NCI-H446 treated with DMSO at 0.1 percent for 48 hours (cell line): ENCODE measurements at places on chromosomes 4 and X.

DNA sequence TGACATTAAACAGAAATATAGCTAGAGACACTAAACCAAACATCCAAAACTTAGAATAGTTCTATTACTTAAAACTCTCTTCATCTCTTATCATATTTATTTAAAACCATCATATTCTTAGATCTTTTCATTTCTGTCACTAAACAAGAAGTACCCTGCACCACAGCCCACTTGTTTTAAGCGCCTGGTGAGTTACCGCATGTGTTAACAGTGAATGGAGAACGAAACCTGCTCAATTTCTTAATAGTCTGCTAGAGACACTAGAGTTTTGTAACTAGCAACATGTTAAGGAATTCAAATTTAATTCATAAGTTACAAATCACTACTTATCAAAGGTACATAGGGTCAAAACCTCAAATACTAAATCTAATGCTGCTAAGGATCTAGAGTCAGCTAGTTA, 111.5 kb downstream of the FBXW7 start:
- DNase-seq, result no peak

DNA sequence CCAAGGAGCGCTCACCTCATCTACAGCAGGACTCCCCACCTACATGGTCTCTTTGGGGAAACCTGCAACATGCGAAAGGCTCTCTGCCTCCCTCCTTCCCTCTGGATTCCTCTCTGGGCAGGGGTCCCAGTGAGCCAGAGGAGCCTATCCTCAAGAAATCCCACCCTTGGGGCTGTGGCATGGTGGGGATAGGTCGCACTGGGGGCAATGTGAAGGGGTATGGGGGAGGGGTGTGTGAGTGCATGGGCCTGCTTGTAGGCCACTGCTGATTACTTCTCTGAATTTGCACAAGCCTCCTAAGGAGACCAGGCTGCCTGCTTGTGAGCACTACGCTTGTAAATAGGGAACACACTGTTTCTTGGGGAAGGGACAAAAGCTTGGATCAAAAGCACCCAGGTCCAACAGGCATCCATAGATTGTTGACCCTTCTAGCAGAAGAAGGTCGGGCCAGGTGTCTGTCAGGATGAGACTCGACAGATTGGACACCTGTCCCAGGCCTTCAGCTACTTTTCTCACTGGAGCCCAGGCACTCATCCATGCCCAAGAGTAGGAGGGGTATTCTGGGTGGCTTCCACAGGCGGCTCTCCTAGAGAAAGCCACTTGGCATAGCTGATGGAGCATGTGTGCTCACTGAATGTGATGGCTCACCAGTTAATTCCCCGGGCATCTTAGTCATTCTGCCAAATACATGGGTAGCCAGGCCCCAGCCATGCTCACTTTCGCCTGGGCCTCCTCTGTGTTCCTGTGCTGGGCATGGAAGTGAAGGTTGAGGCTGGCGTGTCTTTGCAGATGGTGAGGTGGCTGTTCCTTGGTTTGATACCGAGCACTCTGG, 75.0 kb downstream of the NBDY start:
- DNase-seq, result no peak

DNA sequence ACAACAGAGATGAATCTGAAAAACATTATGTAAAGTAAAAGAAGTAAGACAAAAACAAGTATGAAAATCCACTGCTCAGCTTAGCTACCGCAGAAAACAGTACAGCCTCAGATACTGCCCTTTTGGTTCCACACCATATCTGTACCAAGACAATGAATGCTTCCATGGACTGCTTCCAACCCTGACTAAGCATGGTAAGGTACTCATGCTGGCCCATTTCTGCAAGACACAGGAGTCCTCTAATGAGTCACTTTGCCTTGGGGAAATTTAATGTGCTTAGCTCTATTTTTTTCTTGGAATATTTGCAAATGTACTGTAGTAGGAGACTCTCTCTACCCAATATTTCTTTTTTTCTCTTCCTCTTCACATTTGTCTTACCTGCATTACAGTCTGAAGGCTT, 931.7 kb upstream of the HS3ST1 start:
- DNase-seq, result no peak

DNA sequence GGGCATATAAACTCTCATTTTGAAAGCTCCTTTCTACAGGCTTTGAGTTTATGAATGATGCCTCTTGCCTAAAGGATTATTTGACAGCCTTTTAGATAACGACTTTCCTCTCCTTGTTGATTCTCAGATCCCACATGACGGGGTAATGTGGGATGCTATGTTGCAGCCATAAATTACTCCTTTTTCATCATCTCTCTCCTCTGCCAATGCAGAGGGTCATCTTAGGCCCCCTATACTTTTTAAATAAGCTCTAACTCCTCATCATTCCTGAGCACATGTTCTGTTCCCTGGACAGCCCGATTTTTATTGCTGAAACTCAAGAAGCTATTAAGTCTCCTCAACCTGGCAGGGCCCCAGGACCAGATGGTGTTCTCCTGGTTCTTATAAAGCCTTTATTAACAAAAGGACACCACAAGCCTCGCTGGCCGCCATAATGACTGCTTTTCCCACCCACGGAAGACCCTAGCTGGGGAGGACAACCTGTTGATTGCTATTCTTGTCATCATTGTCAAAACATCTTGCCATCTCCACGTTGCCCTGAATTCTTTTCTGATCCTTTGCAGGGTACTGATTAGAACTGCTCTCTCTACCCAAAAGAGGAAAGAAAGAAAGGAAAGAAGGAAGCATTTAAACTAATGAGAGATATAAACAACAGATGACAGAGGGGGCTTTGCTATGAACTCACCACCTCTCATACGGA, 150.7 kb downstream of the DHX15 start:
- DNase-seq, result peak; percentile 6

DNA sequence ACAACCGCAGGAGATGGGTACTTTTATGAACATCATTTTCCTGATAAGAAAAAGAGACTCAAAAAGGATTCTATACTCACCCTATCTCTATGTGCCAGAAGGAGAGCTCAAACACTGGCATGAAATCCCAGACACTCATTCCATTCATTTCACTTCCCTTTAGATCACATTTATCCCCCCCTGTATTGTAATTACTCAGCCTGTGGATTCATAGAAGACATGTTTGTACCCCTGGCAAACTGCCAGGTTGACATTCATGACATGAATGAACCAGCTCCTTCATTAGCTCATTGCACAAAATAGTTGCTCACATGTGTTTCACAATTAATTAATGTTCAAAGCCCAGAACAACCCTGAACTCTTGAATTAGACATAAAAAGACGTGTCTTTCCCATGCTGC, 4.9 kb downstream of the SMR3A start:
- DNase-seq, result peak; percentile 9

DNA sequence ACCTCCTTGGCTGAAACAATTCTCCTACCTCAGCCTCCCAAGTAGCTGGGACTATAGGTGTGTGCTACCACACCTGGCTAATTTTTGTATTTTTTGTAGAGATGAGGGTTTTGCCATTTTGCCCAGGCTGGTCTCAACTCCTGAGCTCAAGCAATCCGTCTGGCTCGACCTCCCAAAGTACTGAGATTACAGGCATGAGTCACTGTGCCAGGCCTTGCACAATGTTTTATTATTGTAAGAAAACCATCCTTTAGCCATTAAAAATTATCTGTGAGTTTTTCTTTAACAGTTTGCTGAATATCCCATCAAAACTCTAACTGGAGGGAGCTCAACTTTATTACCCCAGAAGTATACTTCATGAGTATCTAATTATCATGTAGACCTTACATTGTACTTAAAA, 900.3 kb downstream of the PCDH7 start:
- DNase-seq, result no peak

DNA sequence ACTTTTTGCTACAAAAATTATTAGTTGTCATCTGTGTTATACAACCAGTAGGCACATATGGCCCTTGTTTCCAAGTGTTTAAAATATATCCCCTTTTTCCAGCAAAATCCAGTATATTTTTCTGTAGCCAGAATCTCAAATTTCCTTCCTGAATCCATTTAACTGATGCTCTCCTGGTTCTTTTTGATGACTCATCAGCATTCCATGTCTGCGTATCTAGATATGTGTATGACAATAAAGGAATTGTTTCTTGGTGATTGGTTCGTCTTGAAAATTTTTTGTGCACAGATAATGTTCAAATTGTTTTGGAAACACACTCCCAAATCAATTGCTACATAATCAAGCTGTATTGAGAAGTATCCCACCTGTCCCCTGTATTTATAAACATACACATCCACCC, 98.3 kb downstream of the ITM2A start:
- no peak for DNase-seq

GRCh38 chr4:55808186-55808585, 11.4 kb upstream of the EXOC1L start:
- no peak for DNase-seq

GRCh38 chr4:131584587-131584986, 1564.5 kb upstream of the PCDH10 start:
- DNase-seq, result no peak

DNA sequence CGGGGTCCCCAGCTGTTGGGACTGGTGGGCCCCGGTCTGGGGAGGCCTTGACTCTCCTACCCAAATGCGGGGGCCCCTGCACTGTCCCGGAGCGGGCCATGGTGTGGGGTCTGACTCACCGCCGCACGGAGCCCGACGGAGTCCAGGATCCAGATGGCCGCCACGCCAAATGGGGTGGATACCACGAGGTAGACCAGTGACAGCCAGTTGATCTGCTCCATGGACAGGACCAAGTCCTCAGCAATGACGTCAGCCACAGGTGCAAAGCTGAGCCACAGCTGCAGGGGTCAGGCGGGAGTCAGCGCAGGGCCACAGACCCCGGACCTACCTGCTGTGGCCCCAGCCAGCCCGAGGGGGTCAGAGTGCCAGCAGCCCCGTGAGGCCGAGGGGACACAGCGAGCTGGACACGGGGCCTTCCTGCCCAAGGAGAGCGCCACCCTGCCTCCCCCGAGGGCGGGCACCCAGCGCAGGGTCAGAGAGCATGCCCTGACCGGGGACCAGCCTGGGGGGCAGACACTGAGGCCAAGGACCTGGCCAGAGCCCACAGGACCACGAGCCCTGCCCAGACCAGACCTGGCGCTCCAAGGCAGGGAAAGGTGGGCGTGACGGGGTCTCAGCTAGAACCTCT, 2.4 kb downstream of the SLC49A3 start:
- DNase-seq, result no peak

DNA sequence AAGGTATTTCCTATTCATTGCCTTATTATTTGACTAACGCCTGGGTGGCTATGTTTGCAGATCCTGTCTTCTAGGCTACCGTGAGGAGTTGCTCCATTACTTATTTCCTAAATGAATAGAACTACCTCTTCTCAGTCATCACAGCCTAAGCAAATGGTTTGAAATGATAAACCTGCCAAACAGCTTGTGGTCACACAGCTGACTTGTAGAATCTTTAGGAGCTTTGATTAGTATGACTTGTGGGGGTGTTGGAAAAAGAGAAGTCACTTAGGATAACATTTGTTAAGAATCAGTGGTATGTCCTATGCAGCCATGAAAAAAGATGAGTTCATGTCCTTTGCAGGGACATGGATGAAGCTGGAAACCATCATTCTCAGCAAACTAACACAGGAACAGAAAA, 169.3 kb downstream of the PPARGC1A start:
- no peak for DNase-seq

GRCh38 chrX:10296576-10296975, 139.8 kb downstream of the CLCN4 start:
- no peak for DNase-seq

DNA sequence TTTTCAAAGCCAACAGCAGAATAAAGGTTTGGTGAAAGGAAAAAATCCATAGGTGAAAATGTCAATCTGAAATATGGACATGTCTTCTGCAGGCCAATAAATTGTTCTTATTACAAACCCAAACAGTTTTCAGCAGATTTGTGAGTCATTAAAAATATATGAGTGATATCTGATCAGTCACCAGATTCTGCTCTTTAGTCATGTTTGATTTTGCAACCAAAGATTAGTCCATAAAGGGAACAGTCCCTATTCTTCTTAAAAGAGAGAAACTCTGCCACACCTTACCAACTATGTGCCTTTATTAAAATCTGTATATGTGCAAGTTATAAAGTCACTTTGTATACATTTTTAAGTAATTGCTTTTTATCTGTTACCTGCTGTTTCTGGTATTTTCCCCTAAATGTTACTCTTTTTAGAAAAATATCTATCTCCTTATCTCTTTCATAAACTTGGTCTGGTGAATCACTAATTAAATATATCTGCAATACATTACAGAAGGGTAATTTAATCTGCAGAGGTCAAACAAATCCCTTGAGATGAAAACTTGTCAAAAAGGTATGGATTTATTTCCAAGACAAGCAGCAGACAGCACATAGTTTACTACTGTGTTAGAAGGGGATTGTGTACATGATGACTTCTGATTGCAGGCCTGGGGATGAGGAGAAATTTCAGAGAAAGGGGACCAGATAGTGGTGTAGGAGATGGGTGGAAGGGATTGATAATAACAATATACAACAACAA, 322.9 kb upstream of the NWD2 start:
- DNase-seq, result no peak
